ENCODE measurements at places on chromosomes 1 and 21.

DNA sequence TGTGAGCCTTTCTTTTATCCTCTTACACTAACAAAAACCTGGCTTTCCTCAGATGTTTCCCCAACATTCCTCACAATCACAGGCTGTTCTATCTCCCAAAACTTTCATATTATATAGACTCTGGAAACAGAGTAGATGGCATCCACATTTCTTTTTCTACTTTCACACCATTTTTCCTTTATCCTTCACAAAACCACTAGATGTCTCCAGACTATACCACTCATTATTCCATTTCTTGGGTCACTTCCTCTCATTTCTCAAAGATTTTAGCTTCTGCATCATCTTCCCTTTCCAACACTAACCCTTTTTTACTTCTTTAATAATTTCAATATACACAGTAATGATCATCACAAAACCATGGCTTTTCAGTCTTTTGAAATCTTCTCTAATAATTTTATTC is 286.0 kb upstream of the DEPDC1 start:
- no peak for DNase-seq

GRCh38 chr1:58791106-58791505 is 7.3 kb upstream of the JUN start:
- DNase-seq = no peak

DNA sequence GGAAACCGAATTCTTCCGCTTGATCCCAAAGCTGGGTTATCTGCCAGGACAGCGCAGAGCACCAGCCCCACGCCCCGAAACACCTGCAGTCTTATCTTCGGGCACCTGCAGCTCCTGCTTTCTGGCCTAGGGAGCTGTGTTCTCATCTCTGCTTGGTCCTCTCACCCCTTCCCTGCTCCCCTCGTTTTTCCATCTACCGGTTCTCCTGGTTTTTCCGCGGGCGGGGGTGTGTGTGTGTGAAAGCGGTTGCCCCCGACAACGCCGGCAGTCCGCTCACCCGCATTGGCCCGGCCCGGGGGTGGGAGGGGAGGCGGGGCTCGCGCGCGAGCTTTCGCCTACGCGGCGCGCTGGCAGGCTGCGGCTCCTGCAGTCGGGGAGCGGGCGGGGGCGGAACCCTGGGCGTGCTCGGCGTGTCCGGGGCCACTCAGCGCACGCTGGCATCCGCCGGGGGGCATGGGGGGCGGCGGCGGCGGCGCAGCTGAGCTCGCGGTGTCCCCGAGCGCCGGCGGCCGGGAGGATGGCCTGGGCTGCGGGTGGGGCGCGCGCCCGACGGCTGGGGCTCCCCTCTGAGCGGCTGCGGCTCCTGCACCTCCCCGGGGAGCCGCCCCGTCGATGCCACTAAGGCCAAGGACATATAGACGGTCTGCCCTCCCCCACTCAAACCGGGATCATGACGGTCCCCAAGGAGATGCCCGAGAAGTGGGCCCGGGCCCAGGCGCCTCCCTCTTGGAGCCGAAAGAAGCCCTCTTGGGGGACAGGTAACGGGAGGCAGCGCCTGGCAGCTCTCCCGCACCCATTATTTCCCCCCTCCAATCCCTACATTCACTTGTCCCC is 3.2 kb downstream of the ATP8B2 start:
- DNase-seq = peak; percentile 79

DNA sequence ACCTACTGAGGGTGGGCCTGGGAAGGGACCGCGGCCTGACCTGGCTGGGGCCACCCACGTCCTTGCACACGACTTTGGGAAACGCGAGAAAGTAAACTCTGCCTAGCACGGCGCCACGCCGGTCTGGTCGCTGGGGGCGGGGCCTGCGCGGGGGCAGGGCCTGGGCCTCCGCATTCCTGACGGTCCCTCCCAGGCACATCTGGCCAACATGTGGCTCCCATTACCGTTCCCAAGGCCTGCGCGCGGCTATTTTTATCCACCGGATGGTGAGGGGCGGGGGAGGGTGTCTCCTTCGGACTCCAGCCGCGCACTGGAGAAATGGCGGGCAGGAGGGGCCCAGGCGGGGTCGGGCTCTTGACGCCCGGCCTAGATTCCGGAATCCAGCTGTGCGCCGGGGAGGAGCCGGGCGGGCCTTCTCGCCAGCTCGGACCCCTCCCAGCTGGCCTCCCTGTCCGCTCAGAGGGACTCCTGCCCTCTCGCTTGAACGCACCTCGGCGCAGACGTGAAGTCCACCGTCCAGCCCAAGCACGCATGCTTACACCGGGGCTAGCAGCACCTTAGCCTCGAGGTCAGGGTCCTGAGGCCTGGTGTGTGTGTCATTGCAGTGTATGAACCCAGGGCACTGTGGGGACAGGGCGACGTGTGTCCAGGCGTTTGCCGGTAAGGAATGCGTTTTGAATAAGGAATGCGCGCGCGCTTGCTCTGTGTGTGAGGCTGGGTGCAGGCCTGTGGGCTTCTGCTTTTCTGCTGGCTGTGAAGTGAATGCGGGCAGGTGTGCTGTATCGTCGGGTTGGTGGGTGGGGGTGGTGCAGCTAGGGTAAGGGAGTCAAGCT is 2.1 kb downstream of the EVA1B start:
- DNase-seq = peak; percentile 73

DNA sequence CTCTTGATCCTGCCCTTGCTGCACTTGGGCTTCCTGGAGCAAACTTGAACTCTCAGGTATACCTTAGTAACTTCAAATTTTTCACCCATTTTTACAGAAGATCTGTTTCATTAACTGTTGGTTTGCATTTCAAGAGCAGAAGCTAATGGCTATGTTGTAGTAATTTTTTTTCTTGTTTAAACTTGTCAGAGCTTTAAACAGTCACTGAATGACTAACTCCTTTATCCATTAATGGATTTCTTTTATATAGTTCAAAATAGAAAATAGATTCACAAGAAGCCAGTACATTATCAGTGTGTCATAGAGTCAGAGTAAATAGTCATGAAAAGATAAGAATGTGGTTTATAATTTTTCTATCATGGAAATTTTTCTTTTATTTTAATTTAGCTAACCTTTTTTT is 13.6 kb downstream of the SRSF11 start:
- DNase-seq = no peak

DNA sequence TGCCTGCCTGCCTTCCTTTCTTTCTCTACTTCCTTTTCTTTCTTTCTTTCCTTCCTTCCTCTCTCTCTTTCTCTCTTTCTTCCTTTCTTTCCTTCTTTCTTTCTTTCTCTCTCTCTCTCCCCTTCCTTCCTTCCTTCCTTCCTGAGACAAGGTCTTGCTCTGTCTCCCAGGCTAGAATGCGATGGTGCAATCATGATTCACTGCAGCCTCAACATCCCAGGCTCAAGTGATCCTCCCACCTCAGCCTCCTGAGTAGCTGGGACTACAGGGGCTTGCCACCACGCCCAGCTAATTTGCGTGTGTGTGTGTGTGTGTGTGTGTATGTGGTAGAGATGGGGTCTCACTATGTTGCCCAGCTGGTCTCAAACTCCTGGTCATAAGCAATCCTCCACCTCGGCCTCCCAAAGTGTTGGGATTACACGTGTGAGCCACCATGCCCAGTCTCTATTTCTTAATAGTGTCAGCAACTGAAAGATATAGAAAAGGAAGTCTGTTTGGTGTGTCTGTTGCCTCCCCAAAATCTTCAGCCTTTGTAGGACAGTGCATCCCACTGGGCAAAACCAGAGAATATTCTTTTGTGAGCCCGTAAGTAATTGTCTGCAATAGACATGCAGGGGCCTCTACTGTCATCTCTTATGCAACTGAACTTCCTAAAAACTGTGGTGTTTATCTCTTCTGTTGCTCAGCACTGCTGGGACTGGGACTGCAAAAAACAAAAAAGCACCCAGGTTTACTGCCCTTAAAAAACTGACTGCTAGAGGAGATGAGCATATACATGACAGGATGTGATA is 20.9 kb upstream of the RAB4A start:
- DNase-seq = no peak

DNA sequence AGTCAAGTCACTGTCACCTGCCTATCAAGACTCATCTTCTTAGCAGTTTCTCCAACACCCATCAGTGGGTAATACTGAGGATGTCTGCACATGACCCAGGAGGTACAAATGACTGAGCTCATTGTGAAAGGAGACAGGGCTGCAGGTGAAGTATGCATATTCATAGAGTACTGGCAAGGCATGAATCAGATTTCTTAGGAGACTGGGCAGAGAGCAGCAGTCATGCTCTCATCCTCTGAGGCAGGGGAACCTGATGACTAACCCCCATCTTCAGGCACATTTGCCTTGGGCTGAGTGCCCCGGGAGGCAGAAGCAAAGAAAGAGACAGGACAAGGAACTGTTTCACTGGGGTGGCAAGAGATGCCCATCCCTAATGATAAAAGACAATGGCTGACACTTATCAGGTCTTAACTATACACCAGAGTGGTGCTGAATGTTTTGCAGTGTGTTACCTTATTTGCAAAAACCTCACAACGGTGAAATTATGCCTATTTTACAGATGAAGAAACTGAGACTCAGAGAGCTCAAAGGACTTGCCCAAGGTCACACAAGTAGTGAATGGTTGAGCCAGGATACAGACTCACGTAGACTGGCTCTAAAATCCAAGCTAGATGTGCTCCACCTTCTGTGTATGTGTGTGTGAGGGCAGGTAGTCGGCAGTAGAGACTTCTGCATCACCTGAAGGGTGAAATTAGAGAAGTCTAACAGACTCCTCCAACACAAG is 9.2 kb upstream of the GRHL3 start:
- peak; percentile 70 for DNase-seq

GRCh38 chr1:61255358-61255703 is 173.0 kb downstream of the NFIA start:
- DNase-seq = no peak

- peak; percentile 9 for DNase-seq
Measured at GRCh38 chr1:207925210-207925609, 14.3 kb upstream of the CD34 start.

- DNase-seq = no peak
Measured at GRCh38 chr1:90809093-90809492, 92.0 kb upstream of the BARHL2 start.

DNA sequence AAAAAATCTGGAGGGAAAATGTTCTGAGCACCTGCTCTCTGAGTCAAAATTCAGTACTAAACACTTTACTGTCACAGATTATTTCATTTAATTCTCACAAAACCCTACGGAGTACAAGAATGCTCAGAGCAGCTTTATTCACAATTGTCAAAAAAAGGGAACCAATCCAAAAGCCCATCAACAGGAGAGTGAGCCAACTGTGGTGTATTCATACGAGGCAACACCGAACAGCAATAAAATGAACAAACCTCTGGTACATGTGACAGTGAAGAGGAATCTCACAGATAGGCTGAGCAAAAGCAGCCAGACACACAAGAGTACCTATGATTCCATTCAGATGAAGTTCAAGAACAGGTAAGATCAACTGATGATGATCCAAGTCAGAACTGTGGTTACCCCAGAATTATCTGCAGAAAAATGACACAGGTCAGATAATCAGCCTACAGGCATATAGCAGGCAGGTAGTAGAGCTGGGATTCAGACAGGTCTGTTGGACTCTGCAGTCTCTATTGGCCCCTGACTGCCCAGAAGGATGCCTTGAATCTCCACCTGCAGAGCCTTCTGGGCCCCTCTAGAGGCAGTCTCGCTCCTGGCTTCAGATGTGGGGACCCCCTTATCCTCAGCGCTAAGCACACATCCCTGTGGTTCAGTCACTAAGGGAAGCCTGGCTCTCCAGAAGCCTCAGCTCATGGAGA is 19.2 kb downstream of the SLC9A1 start:
- DNase-seq = no peak

DNA sequence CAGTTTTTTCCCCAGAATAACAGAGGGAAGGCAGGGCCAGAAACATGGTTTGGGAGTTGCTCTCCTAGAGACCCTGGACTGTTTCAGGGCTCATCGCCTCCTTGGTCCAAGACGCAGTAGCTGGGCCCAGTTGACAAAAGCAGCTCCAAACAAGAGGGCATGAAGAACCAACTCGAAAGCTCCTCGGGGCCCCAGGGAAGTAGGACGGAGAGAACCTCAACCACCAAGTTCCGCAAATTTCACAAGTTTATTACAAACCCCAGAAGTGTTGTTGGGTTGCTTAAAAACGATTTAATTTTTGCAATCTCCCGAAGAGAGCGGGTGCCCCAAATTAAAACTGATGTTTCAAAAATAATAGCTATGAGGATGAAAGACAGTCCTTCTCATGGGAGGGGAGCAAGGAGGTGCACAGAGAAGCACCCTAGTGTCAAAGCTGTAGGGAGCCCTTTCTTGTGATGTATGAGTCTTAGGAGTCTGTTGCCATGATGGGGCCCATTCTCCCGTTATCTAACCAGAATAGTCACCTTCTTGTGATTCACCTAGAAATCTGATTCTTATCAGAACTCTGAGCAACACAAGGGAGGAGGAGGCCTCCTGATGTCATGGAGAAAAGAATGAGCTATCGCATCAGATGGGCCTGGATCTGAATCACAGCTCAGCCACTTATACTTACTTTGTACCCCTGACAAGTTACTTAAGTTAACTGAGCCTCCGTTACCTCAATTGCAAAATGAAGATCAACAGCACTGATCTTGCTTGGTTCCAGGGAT is 165.7 kb upstream of the IRF2BP2 start:
- peak; percentile 73 for DNase-seq

DNA sequence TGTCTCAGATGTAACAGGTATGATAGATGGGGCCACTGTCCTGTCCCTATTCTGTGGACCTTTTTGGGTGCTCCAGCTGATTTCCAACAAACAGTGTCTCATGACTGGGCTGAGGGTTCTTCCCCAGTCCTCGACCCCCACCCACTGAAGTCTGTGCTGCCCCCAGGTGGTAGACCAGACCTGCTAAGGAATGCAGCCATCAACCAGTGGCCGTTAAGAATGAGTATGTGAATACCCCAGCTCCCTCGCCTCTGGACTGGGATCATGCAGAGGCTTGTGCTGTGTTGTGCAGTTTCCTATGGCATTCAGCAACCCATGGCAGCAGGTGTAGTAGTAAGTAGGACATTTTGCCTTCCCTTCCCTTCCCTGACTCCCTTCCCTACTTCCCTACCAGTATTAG is 183.1 kb upstream of the KAZN start:
- no peak for DNase-seq

DNA sequence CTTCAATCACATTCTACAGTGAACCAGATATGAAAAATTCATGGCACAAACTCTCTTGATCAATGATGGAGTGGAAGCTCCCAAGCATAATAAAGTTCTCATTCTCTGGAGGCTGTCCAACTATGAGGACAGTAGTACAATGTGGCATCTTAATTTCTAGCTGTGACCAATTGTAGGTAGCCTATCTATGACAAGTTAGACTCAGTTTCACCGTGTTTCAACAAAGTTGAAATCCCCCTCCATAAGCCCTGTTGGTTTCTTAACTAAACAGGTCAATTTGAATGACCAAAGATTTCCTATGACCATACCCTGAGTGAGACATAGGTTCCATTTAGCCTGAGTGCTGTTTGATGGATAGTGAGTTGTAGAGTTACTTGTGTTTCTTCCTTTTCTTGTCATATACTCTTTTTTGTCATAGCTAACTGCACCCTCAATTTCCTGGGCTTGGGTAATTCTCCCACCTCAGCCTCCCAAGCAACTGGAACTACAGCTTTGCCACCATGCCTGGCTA is 11.8 kb downstream of the PATJ start:
- no peak for DNase-seq

Measured in ELR (cell line).